Right atrium auricular region (tissue), 2 donors: ENCODE measurements at places on chromosomes 1 and 21. TPM values are rescaled to one million over a fixed set of nuclear protein-coding genes. Genes with fewer than 3 reads are reported as not detected.
A peak's percentile ranks its signal among the peaks of the same experiment; 100 is the strongest.

The CHRM3 gene
- 2.2 TPM for total RNA-seq

The PRR9 gene
- 1.9 TPM for total RNA-seq

- no peaks in the 10 kb centered on the region for H3K27me3 ChIP-seq
- H3K27ac ChIP-seq = no peak overlapping the region
- peaks cover 13% of the 10 kb centered on the region for H3K4me1 ChIP-seq
- no peaks in the 10 kb centered on the region for H3K36me3 ChIP-seq
- H3K4me3 ChIP-seq = no peak overlapping the region
- no peak for DNase-seq
Observed at GRCh38 chr1:66919828-66920227, 4.8 kb downstream of the DNAI4 start.

DNA sequence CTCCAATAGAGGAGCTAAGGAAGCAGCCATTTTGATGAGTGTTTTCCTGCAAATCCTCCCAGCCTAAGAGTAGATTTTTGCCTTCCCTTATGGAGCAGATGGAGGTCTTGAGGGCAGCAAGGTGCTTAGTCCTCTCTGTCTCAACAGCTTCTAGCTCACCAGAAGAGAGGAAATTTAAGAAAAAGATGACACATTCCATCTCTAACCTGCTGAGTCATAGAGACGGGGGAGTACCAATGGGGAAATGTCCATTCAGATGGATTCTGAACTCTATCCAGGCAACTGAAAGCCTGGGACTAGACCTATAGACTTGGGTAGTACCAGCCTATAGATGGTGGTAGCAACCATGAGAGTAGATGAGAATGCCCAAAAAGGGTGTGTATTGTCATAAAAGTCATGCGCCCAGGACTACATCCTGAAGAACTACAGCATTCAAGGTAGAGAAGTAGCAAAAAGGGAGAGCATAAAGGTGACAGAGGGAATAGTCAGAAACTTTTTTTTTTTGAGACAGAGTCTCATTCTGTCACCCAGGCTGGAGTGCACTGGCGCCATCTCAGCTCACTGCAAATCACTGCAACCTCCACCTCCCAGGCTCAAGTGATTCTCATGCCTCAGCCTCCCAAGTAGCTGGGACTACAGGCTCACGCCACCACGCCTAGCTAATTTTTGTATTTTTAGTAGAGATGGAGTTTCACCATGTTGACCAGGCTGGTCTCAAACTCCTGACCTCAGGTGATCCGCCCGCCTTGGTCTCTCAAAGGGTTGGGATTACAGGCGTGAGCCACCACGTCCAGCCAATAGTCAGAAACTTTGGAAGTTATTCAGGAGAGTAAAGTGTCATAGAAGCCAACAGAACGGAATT lies 10.7 kb upstream of the ELOA start:
- H3K36me3 ChIP-seq = no peaks in the 10 kb centered on the region
- no peaks in the 10 kb centered on the region for H3K27me3 ChIP-seq
- no peaks in the 10 kb centered on the region for H3K4me1 ChIP-seq
- no peak overlapping the region for H3K4me3 ChIP-seq

The OR4F29 gene
- total RNA-seq = not detected

DNA sequence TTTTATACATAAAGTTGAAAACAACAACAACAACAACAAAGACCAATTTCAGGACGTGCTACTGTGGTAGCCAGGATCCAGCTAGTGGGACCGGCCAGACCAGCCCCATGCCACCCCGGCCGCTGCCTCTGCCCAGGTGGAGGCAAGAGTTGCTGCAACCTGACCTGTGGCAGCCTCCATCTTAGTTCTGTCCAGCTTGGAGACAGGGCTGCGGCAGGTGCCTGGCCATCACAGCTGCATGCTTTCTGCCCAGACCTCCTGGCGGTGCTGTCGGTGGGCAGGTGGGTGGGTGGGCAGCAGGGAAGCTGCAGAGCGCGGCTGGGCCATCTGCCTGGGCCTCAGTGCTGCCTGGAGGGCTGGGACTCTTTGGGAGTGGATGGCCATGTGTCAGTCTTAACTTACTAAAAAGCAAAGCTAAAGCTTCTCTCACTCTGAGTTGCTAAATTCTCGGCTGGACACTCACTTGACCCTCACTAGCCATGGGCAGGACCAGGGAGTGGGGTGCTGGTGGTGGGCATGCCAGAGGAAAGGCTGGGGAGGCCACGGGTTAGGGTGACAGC lies 38.6 kb downstream of the KIAA1614 start:
- peaks cover 16% of the 10 kb centered on the region for H3K36me3 ChIP-seq
- H3K4me1 ChIP-seq = no peaks in the 10 kb centered on the region
- H3K4me3 ChIP-seq = no peak overlapping the region

GRCh38 chr21:38852278-38852677 lies 46.5 kb downstream of the ETS2 start:
- H3K4me1 ChIP-seq = no peaks in the 10 kb centered on the region
- H3K36me3 ChIP-seq = no peaks in the 10 kb centered on the region
- no peaks in the 10 kb centered on the region for H3K27me3 ChIP-seq
- DNase-seq = no peak

The FCER1G gene
- total RNA-seq = 16.8 TPM

- H3K36me3 ChIP-seq = no peaks in the 10 kb centered on the region
- no peak overlapping the region for H3K4me3 ChIP-seq
- H3K4me1 ChIP-seq = no peaks in the 10 kb centered on the region
- no peak for DNase-seq
- no peak overlapping the region for H3K27ac ChIP-seq
Observed at GRCh38 chr1:162212713-162213112, 143.2 kb downstream of the NOS1AP start.

GRCh38 chr1:230228236-230228897 lies 161.3 kb downstream of the GALNT2 start:
- no peaks in the 10 kb centered on the region for H3K27me3 ChIP-seq
- H3K36me3 ChIP-seq = no peaks in the 10 kb centered on the region

- H3K27me3 ChIP-seq = no peaks in the 10 kb centered on the region
- H3K36me3 ChIP-seq = no peaks in the 10 kb centered on the region
- no peak for DNase-seq
- no peaks in the 10 kb centered on the region for H3K4me1 ChIP-seq
- H3K4me3 ChIP-seq = no peak overlapping the region
Observed at GRCh38 chr1:201230676-201231075, 40.1 kb downstream of the IGFN1 start.

- H3K27ac ChIP-seq = no peak overlapping the region
- H3K36me3 ChIP-seq = no peaks in the 10 kb centered on the region
- H3K27me3 ChIP-seq = no peaks in the 10 kb centered on the region
- no peak overlapping the region for H3K4me3 ChIP-seq
Observed at GRCh38 chr1:65163201-65163805, 15.3 kb downstream of the AK4 start.

- DNase-seq = no peak
- no peaks in the 10 kb centered on the region for H3K4me1 ChIP-seq
- H3K4me3 ChIP-seq = no peak overlapping the region
- H3K36me3 ChIP-seq = peaks cover 33% of the 10 kb centered on the region
- H3K27me3 ChIP-seq = no peaks in the 10 kb centered on the region
- peak overlapping the region; percentile 34 for H3K27ac ChIP-seq
Observed at GRCh38 chr1:223721658-223722607, 9.6 kb downstream of the CAPN2 start.

The PHLDA3 gene
- 31.9 TPM for total RNA-seq

DNA sequence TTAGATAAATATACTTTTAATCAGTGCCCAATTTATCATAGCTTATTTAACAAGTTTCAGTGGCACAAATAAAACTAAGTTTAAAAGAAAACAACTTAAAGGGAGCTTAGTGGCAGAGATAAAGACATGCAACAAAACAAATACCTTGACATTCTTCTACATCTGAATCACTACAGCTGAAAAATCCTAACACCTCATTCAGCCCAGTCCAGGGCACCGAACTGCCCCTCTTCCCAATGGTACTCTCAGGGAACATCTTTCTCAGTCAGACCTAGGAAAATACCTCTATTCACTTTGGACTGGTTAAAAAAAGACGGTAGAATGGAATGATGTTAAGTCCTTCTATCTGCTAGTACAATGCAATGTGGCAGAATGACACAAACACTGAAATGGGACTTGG lies 8.3 kb downstream of the OTUD7B start:
- H3K4me1 ChIP-seq = no peaks in the 10 kb centered on the region
- H3K36me3 ChIP-seq = no peaks in the 10 kb centered on the region
- no peak overlapping the region for H3K4me3 ChIP-seq

- H3K27ac ChIP-seq = no peak overlapping the region
- H3K4me1 ChIP-seq = no peaks in the 10 kb centered on the region
- no peak overlapping the region for H3K4me3 ChIP-seq
Observed at GRCh38 chr1:55146781-55147180, 68.4 kb downstream of the USP24 start.
